ENCODE measurements at places on chromosomes 7 and 10.

GRCh38 chr7:16667355-16667754, 21.4 kb downstream of the BZW2 start:
- DNase-seq = no peak

DNA sequence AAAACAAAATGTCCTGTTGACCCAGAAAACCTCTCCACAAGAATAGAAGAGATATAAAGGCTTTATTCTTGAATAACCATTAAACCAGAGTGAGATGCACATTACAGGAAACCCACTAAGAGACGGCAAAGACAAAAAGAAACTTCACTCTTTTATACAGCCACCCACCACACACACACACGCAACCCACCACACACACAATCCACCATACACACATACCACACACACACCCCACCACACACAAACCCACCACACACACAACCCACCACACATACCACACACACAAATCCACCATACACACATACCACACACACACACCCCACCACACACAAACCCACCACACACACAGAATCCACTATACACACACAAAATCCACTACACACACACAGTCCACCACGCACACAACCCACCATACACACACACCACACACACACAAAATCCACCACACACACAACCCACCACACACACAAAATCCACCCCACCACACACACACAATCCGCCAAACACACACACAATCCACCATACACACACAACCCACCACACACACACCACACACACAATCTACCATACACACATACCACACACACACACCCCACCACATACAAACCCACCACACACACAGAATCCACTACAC, 9.5 kb upstream of the REPIN1 start:
- DNase-seq = no peak

- no peak for DNase-seq
Observed at GRCh38 chr7:144936314-144936713, 100.5 kb upstream of the TPK1 start.

- no peak for DNase-seq
Observed at GRCh38 chr10:58930500-58930899, 245.9 kb upstream of the PHYHIPL start.

- DNase-seq = no peak
Observed at GRCh38 chr7:17660116-17660515, 280.2 kb downstream of the SNX13 start.
